ENCODE measurements at places on chromosomes 16 and 17. TPM values are rescaled to one million over a fixed set of nuclear protein-coding genes. Genes with fewer than 3 reads are reported as not detected.
A peak's percentile ranks its signal among the peaks of the same experiment; 100 is the strongest.

- H3K27me3 ChIP-seq = no peaks in the 10 kb centered on the region
- no peak overlapping the region for H3K27ac ChIP-seq
- H3K4me3 ChIP-seq = no peak overlapping the region
- DNase-seq = peak; percentile 40
- no peaks in the 10 kb centered on the region for H3K36me3 ChIP-seq
Measured at GRCh38 chr16:27445502-27446175, 43.7 kb downstream of the IL21R start.

- H3K36me3 ChIP-seq = no peaks in the 10 kb centered on the region
- H3K27ac ChIP-seq = no peak overlapping the region
- H3K27me3 ChIP-seq = no peaks in the 10 kb centered on the region
- H3K4me3 ChIP-seq = no peak overlapping the region
Measured at GRCh38 chr16:5070431-5071186, 1.0 kb upstream of the ALG1 start.

GRCh38 chr17:39962642-39963220 is at the start of gene GSDMA:
GSDMA (plus strand) TSS chr17:39963004; CDS start chr17:39965688, 2,684 bp downstream.
- no peaks in the 10 kb centered on the region for H3K36me3 ChIP-seq
- H3K27ac ChIP-seq = no peak within 1 kb of the TSS
- no peak for DNase-seq
- no peak within 1 kb of the TSS for H3K4me3 ChIP-seq

The TMC6 gene
- total RNA-seq = 33.7 TPM

- H3K4me3 ChIP-seq = no peak overlapping the region
- peak; percentile 61 for DNase-seq
- H3K4me1 ChIP-seq = no peaks in the 10 kb centered on the region
- peaks cover 7% of the 10 kb centered on the region for H3K36me3 ChIP-seq
- H3K27me3 ChIP-seq = no peaks in the 10 kb centered on the region
- no peak overlapping the region for H3K27ac ChIP-seq
Measured at GRCh38 chr17:75059369-75060345, 12.6 kb downstream of the KCTD2 start.

DNA sequence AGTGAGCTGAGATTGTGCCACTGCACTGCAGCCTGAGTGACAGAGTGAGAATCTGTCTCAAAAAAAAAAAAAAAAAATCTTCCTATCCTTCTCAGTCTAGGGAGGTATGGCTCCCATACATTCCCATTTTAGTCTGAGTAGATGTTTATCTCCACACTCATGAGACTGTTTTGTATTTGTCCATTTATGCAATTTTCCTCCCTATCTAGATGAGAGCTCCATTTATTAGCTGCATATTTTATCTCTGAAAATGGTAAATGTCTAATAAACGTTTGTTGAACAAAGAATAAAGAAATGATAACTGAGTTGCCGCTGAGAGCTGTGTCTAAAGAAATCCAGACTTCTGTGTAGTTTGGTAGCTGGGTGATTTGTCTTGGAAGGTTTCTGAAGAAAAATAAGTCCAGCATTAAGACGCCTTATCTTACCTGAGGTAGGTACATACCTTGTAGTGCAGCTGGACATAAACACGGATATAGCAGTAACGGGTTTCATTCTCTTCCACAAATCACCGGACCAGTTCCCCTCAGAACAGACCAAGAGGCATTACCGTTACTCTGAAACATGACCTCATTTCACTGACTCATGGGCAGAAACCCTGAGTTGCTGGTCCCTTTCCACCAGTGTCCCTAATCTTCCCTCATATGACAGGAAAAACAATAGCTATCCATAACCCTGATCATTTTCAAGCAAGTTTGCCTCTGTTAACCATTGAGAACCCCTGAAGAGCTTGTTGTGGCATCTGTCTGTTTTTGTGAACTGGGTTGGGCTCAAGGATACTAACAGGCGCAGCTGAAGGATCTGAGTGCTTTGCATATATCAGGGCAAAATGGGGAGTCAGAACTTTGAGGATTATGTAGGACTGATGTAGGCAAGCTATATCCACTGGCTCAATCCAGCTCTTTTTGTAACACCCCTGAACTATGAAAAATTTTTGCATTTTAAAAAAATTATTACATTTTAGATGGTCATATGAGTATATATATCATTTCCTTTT is 177.4 kb upstream of the XYLT1 start:
- no peak for DNase-seq
- H3K27me3 ChIP-seq = no peaks in the 10 kb centered on the region
- H3K4me3 ChIP-seq = no peak overlapping the region
- no peak overlapping the region for H3K27ac ChIP-seq
- H3K36me3 ChIP-seq = no peaks in the 10 kb centered on the region

GRCh38 chr16:69511651-69512050 is 54.1 kb upstream of the NFAT5 start:
- H3K4me3 ChIP-seq = no peak overlapping the region
- no peak overlapping the region for H3K27ac ChIP-seq
- DNase-seq = no peak
- H3K4me1 ChIP-seq = no peaks in the 10 kb centered on the region
- no peaks in the 10 kb centered on the region for H3K27me3 ChIP-seq
- no peaks in the 10 kb centered on the region for H3K36me3 ChIP-seq

DNA sequence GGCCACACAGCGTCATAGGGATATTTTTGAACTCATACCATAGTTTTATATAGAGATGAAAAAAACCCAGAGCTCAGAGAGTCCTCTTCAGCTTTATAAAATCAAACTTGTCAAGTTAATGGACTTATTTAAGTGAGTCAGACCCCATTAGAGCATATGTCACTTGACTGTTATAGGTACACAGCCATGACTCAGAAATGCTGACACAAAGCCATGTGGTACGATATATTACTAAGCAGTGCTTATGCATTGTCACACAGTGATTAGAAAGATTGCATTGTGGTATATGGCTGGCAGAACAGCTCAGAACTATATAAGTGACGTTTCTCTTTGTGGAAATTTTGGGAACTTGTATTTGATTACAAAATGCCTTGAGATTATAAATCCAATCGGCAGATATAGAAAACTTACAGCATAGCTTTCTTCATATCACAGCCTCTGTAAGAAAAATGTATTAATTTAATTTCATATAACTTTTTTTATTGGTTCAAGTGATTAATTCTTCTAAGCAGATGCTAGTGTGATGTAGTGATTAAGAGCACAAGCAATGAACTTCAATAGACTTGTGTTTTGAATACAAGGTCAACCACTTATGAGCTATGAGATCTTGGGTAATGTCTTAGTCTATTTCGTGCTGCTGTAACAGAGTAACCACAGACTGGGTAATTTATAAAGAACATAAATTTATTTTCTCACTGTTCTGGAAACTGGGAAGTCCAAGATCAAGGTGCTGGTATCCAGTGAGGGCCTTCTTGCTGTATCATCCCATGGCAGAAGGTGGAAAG is 25.8 kb upstream of the GINS3 start:
- DNase-seq = no peak
- H3K27me3 ChIP-seq = no peaks in the 10 kb centered on the region
- no peak overlapping the region for H3K27ac ChIP-seq
- no peaks in the 10 kb centered on the region for H3K4me1 ChIP-seq
- no peak overlapping the region for H3K4me3 ChIP-seq
